ENCODE measurements at places on chromosomes 12 and 14. TPM values are rescaled to one million over a fixed set of nuclear protein-coding genes. Genes with fewer than 3 reads are reported as not detected.

PSMC1 gene
- 32.7 TPM for total RNA-seq

SIRT4 gene
- total RNA-seq: not detected

LBHD2 gene
- total RNA-seq: not detected

DNA sequence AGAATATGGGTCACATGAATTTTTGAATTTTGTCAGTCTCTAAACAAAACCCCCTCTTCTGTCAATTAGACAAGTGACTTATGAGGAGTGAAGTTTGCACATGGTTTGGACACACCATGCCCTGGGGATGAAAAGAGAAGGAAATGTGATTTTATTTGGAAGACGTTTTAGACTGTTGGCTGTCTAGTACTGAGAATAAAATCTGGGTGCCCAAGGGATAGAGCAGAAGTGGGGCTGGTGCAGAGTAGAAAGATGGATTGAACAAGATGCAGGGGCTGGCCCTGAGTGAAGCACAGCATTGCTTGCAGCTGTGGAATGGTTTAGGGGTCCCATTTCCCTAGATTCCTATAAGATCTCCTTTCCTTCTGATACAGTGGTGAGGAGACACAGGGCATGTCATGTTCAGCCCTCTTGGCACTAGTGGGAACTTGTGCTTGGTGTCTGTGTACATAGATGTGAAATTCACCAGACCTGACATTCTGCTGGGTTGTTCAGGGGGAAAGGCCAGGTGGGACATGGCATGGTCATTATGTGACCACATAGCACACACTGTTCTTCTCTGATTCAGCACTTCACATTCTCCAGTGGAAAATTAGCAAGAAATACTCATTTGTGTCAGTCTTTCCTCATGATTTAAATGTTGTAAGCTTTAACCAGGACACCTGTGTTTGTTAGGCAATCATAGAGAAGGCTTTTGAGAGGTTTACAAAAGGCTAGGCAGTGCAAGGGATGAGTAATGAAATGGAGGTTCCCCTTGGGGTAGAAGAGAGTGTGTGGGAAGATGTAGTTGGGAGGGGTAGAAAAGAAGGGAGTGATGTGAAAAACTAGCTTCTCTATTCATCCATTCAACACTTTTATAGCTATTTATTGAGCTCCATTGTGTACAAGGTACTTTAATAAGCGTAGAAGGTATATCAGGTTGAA, 202.3 kb upstream of the IGF1 start:
- no peak for DNase-seq

- no peak for DNase-seq
Measured at GRCh38 chr14:100282766-100283419, 23.4 kb downstream of the SLC25A29 start.

DNA sequence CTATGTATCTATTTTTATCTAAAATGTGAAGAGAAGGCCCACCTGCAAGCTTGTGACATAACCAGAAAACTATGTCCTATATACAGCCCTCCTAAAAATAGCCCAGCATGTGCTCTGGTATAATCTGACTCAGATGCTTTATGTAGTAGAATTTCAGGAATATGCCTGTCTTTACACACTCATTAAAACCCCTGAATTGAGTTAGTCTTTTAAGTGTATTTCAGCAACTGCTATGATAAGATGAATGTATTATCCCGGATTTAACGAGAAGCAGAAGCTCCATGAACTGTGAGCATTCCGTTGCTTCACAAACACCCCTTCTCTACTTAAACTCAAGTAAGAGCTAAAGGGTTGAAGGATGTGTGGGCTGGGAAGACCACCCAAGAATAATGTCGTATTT, 89.9 kb upstream of the PRICKLE1 start:
- no peak for DNase-seq

GRCh38 chr12:47942614-47943225, 20.7 kb upstream of the TMEM106C start:
- DNase-seq: peak; percentile 80

DNA sequence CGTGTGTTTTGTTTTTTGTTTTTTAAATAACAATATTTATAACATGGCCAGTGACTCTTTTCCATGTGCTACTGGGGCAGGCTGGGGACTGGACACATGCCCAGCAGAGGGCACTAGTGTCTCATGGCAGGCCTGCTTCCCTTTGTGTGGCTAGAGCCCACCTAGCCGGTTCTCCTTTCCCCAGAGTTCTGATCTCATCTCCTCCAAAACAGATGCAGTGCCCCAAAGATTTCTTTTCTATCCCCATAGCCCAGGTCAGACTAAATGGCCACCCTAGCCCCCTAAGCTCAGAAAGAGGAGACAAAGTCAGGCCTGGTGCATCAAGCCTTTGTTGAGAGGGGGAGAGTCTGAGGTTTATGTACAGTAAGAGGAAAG, 21.2 kb downstream of the PRPF40B start:
- no peak for DNase-seq

DNA sequence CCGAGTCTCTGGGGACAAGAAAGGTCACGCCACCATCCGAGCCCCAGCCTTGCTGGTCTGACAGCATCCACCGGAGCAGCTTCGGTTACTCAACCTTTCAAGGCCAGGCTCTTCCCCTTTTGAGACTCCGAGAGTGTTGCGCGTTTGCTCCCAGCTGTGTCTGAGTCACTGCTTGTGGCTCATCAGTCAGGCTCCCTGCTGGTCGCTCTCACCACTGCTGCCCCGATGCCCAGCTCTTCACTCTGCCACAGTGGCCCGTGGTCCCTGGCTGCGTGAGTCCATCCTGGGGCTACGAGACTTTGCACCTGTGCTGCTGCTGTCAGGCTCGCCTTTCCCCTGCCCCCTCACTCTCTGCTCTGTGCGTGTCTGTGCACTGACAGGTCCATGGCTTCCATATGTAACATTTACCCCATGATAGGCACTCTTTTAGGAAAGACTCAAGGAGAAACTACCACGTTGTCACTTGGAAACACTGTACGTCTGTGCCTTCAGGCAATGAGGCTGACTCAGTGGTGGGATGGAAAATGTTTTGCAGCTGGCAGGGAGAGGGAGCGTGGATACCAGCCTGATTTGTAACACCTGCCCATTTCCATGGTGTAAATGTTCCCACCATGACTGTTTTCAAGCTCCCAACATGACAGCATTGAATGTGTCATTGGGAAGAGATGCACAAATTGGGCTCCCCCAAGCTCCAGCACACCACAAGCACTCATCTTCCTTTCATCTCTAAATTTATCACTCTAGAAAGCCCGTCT, 350.7 kb downstream of the TMEM132D start:
- DNase-seq: no peak

DNA sequence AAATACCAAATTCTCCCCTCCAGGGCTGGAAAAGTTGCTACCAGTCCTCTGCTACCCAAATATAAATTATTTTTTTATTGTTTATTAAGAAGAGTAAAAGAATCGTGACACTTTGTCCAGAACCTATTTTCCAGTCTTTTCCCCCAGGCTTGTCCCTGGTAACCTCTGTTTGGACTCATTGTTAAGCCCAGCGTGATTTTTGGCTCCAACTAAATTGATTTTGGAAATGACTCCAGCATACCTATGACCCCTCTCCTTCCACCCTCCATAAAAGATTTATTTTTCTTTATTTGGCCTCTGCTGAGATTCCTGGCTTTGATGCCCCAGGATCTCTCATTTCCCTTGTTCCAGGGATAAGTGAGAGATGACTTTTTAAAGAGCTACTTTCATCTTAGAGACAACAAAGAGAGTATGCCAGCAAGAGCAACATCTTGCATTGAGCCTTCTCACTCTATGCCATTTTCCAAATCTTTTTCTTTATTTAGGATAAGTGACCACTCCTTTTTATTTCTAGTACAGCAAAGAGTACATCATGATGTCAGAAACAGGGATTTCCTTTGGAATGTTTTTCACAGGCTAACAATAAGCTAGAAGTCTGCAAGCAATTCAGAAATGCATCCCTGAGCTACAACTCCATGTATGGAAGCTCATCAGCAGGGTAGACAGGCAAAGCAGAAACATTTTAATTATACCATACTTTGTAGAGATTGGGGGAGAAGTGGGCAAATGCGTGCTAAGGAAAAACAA, 75.8 kb downstream of the DAD1 start:
- DNase-seq: no peak

GRCh38 chr12:32589165-32589865, 89.8 kb upstream of the DNM1L start:
- DNase-seq: no peak
